Activated naive CD8-positive, alpha-beta T cell treated with anti-CD3 and anti-CD28 coated beads, Interleukin-2, amount 10 ng/mL, durations not matched to agents 7 days and 5 days (primary cell): ENCODE measurements at places on chromosomes 7 and 10.

GRCh38 chr10:24951201-24952142 lies 934 bp downstream of the PRTFDC1 start:
- no peak for DNase-seq

- no peak for DNase-seq
Measured at GRCh38 chr10:15877836-15878576, 17.7 kb upstream of the MINDY3 start.

- DNase-seq = no peak
Measured at GRCh38 chr10:119642556-119643111, 8.5 kb upstream of the BAG3 start.

DNA sequence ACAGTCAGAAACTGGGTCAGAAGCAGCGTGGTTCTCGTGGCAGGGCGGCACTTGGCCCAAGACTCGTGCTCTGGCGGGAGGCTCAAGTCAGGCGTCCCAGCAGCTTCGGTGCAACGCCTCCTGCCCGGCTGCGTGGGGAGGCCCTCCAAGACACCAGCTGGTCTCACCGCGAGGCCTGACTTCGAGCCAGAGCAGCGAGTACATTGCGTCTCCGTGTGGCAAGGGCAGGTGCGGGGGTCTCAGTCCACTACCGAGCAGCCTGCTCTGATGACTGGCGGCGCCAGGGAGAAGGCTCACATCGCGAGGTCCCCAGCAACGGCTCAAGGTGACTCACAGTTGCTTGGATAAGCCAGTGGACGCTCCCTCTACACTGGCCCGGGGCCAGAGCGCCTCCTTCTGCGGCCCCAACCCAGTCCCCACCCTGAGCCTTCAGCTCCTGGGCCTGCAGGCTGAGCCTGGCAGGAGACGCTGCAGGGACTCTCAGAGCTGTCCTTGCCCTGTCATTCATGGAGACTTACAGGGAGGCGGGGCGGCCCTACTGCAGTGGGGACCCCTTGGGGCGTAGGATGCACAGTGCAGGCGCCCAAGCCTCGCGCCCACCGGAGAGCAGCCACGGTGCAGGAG lies 41.9 kb upstream of the PRKAR1B start:
- no peak for DNase-seq

DNA sequence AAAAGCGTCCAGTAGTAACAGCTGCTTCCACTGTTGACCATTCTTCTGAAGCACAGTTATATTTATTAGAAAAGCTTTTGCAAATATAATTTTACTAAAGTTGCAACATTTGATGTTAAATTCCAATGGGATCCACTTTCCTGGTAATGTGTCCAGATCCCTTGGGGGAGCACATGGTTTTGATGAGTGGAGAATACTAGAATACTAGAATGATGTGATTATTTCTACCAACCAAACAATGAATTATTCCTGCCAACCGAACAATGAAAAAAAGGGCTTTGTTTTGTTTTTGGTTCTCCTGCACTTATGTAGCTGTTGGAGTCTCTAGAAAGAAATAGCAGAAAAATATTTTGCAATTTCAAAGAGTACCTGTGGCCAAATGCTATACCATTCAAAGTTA lies 59.1 kb downstream of the BPGM start:
- no peak for DNase-seq
